ENCODE measurements at places on chromosomes 12 and 14.
A peak's percentile ranks its signal among the peaks of the same experiment; 100 is the strongest.

GRCh38 chr14:93299416-93299815 is 33.4 kb downstream of the BTBD7 start:
- DNase-seq = no peak

DNA sequence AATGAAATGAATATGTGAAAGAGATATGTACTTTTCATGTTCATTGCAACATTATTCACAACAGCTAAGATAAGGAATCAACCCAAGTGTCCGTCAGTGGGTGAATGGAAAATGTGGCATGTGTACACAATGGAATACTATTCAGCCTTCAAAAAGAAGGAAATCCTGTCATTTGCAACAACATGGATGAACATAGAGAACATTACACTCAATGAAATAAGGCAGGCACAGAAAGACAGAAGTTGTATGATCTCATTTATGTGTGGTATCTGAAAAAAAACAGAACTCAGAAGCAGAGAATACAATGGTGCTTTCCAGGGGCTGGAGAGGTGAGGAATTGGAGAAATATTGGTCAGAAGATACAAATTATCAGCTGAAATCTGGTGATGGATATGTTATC is 54.0 kb downstream of the TAOK3 start:
- no peak for DNase-seq

DNA sequence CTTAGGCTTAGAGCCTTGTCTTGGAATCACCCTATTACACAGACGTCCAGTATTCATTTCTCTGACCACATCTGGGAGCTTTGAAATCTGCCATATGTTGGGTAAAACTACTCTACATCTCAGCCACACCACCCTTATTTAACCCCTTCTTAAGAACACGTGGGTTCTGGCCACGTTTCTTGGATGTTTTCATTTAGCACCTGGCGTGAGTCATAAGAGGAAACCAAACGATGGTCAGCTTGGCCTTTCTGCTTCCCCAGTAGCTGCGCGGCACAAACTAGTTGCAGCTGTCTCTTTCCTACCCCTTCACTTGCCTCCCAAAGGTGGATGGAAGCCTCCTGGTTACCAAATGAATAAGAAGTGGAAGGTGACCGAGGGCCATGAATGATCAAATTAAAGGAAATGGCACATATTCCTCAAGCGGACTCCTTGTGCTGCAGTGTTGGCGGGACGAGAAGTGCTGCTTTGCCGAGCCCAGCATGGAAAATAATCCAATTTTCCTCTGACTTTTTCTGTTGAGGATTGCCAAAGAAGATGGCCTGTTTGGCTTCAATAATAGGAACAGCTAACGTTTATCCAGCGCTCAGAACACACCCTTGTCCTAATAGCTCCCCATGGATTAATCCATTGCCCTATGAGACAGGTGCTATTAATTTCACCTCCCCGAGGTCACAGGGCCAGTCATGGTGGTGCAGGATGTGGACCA is 154.1 kb downstream of the ZNF664 start:
- no peak for DNase-seq

- no peak for DNase-seq
These were observed 34.7 kb upstream of the AMIGO2 start for GRCh38 chr12:47114481-47114892.

DNA sequence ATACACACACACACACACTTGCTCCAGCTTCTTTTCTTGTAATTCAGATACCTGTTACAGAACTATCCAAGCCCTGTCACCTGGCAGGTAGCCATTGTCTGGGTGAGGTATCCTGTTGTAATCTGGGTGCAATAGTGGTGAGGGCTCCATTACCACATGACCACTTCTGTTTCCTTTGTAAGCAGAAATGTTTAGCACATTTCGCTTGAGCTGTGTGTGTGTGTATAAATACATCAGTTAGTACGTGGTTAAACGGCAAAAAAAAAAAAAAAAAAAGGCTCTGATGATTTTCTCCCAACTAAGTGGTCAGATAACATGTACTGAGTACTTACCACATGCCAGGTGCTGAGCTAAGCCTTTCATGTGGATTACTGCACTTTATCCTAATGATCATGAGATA is 129.3 kb upstream of the SSTR1 start:
- DNase-seq = peak; percentile 71

DNA sequence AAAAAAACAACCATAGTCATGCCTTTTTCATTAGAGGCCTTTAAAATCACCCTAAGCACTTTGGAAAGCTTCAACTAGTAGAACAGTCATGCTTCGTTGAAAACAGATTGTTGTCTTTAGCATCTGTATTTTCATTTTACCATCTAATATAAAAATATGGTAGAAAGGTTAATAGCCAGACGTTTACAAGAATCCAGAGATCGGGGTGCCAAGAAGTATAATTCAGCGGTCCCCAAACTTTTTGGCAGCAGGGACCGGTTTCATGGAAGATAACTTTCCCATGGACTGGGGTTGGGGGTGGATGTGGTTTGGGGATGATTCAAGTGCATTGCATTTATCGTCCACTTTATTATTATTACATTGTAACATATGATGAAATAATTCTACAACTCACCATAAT is 138.4 kb downstream of the GLT1D1 start:
- DNase-seq = no peak

GRCh38 chr12:62846491-62846890 is 88.5 kb downstream of the PPM1H start:
- DNase-seq = no peak

DNA sequence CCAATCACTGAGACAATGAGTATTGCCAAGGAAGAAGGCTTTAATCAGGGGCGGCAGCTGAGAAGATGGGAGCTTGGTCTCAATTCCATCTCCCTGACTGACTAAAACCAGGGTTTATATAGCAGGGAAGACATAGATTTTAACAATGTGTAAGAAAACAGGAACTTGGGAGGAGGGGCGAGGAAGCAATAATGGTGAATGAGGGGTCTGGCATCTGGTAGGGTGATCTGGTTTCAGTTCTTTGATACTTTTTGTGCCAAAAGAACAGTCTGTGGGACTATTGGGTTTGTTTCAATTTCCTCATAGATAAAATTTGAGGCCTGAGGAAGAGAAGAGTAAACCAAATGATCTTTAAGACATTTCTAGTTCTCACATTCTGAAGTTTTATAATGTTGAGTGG is 49.2 kb downstream of the FUT8 start:
- DNase-seq = no peak

GRCh38 chr14:104179126-104179525 is 40.7 kb downstream of the KIF26A start:
- no peak for DNase-seq

DNA sequence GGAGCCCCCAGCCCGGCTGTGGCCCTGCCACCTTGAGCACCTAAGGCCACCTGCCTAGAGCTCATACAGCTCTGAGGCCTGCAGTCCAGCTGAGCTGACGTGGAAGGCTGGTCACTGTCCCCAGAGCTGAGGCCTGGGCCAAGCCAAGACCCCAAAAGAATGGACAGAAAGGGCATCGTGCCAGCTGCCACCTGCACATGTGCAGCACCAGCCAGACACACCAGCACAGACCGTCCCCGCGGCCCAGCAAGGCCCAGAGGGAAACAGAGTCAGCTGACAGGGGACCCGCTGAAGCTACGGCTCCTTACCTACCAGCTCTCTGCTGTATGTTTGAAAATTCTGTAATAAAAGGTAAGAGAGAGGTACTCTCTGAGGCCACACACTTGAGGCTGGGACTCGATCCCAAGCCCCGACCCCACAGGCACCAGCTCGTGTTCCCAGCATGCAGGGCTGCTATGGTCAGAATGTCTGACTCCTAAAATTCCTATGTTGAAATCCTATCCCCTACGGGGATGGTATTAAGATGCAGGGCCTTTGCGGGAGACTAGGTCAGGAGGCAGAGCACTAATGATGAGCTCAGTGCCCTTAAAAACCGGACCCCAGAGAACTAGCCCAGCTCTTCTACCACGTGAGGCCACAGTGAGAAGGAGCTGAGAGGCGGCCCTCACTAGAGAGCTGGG is 25.4 kb downstream of the BRF1 start:
- DNase-seq = no peak

- no peak for DNase-seq
These were observed 7.8 kb upstream of the DTX1 start for GRCh38 chr12:113048716-113049127.

- no peak for DNase-seq
These were observed 49.6 kb downstream of the TC2N start for GRCh38 chr14:91817566-91818325.

DNA sequence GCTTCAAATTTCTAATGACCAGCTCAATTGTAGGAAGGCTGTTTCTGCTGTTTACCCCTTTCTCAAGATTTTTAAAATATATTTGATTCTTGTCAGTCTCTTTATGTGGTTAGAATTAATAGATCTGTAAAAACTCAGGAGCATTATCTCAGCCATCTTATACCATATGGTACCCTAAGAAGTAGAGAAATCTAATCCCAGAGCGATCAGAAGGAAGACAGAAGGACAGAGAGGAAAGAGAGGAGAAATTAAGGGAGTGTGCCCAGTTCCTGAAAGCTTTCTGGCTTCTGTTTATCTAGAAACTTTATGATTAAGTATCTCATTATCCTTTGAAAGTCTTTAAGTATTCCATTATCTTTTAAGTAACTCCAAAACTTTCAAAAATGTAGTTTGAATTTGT is 152.1 kb upstream of the NAV3 start:
- no peak for DNase-seq

DNA sequence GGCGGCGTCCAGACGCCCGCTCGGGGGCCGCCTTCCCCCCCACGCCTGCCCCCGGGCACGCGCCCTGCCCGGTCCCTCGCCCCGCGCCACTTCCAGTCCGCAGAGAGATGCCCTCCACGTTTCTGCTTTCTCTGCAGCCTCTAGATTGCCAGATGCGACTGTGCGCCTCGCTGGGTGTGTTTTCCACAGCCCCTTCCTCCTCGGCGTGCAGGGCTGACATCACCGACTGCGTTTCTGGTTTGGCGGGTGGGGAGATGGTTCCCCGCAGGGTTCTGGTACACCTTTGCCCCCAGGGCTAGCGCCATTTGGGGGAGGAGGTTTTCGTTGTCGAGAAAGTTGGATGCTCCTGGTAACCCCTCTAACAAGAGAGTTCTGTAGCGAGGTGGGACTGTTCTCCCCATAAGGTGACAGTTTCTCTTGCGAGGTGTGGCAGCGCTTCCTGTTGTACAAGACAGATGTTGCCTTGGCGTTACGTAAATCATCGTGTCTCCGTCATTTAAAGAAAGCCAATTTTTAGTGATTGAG is 1.5 kb downstream of the CALM1 start:
- peak; percentile 92 for DNase-seq

- DNase-seq = no peak
These were observed 33.3 kb upstream of the STON2 start for GRCh38 chr14:81433378-81433777.

DNA sequence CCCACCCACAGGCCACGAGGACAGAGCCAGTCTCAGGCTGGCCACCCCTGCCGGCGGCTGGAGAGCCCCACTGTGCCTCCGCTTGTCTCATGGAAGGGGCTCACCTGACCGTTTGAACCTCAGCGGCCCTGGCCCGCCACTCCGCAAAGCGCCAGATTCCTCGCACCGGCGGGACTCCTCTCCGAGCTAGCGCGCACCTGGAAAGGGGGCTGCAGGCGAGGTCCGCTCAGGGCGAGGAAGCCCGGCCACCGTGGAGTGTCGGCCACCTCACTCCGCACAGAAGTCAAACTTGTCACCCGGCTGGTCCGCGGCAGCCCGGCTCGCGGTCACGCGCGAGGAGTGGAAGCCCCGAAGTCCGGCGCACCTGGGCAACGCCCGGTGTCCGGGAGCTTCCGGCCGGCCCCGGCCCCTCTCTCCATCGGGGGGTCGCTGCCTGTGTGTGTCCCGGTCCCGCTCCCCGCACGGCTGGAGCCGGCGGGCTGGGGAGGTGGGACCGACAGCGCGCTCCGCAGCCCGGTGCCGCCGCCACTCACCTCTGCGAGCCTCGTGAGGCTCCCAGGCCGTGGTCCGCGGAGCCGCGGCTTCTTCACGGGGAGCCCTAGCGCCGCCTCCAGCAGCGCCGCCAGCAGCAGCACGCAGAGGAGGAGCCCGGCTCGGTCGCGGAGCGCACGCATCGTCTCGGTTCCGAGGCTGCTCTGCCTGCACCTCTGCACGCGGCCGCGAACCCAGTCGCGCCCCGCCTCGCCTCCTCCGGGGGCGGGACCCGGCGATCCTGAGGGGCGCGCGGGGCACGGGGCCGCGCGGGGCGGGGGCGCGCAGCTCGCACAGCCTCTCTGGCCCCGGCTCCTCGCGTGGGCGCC is at the start of gene ISM2:
Gene ISM2, minus strand, starts transcription at position 697 of the 860 bp plus-strand sequence. Its CDS starts 23 bp downstream, at position 674.
- DNase-seq = peak; percentile 85

DNA sequence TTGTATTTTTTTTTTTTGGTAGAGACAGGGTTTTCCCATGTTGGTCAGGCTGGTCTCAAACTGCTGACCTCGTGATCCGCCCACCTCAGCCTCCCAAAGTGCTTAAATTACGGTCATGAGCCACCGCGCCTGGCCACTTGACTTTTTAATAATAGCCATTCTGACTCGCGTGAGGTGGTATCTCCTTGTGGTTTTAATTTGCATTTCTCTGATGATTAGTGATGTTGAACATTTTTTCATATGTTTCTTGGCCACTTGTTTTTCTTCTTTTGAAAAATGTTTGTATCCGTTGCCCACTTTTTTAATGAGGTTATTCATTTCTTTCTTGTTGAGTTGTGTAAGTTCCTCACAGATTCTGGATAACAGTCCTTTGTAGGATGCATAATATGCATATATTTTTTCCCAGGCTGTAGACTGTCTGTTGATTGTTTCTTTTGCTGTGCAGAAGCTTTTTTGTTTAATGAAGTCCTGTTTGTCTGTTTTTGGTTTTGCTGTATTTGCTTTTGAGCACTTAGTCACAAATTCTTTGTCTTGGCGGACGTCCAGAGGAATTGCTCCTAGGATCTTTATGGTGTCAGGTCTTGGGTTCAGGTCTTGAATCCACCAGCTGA is 10.3 kb upstream of the PGAM5 start:
- no peak for DNase-seq

GRCh38 chr12:70540996-70541395 is 96.2 kb downstream of the PTPRB start:
- DNase-seq = no peak

GRCh38 chr14:93520053-93520607 is 89.4 kb downstream of the UNC79 start:
- no peak for DNase-seq

Measured in spleen (tissue), 13 donors.